Lower lobe of right lung (tissue), 2 donors: ENCODE measurements at places on chromosomes 7 and 10.

DNA sequence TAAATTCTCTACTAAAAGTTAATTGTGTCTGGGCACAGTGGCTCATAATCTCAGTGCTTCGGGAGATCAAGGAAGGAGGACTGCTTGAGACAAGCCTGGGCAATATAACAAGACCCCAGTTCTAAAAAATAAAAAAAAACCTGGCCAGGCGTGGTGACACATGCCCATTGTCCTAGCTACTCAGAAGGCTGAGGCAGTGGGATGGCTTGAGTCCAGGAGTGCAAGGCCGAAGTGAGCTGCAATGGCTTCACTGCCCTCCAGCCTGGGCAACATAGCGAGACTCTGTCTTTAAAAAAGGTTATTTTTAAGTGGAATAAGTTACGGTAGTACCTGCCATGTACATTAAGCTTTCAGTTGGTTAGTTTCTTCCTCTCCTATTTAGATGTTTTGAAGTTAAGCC is 28.9 kb downstream of the CDK14 start:
- H3K4me1 ChIP-seq = peaks cover 65% of the 10 kb centered on the region
- H3K27me3 ChIP-seq = no peaks in the 10 kb centered on the region
- no peaks in the 10 kb centered on the region for H3K36me3 ChIP-seq
- DNase-seq = no peak
- H3K27ac ChIP-seq = no peak overlapping the region

DNA sequence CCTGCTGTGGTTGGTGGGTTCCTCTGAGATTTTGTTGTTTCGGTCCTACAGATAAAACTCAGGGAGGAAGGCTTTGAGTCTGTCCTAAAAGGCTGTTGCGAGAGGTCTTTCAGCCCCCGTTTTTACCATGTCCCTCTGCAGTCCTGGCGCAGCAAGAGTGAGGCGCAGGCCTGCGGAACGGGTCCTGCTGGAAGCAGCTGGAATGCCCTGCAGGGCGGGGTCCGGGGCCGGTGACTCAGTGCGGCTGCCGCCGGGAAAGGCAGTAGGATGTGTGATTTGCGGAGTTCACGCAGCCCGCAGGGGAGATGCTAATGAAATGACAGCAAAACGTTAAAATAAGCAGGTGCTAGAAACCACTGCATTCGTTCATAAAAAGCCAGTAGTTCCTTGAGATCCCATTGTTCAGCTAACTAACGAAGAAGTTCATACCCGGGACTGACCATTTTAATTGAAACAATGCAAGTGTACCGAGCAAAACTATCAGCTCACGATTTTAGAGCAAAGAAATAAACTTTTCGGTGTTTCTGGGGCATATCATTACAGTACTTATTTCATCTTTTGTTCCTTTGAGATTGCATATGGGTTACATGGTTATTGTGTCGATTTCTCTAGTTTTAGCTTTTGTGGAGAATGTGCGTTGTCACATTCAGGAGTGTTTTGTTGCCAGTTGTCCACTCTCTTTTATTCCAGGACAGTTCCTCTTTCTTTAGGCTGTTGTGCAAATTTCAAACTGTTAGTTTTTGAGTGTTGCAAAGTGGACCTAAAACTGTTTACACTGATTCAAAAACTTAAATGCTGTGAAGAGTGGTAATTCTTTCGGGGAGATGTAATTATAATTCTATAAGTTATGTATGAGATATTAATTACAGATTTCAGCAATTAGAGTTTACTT is 783 bp downstream of the ANLN start:
- H3K36me3 ChIP-seq = no peaks in the 10 kb centered on the region
- H3K4me1 ChIP-seq = peaks cover 24% of the 10 kb centered on the region
- H3K27ac ChIP-seq = peak overlapping the region; percentile 70
- peak overlapping the region; percentile 74 for H3K4me3 ChIP-seq
- DNase-seq = peak; percentile 81

DNA sequence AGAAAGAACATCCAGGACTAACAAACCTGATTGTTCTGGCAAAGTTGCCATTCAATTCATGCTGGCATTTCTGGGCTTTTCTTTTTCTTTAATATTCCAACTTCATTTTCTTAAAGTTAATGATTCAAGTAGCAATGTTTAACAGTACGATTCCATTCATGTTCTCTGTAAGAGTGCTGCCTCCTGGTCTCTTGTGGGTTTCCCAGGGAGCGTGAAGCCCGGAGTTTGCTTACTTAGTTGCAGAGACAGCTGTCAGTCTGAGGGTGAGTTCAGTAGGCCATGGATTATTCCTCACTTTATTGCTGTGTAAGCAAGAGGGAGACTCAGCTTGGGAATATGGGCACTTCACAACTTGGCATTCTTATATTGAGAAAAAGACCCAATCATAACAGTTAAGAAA is 142.2 kb downstream of the TWIST1 start:
- H3K27ac ChIP-seq = no peak overlapping the region
- no peak overlapping the region for H3K4me3 ChIP-seq
- no peaks in the 10 kb centered on the region for H3K36me3 ChIP-seq
- H3K27me3 ChIP-seq = no peaks in the 10 kb centered on the region

- DNase-seq = no peak
- H3K27ac ChIP-seq = no peak overlapping the region
- H3K4me3 ChIP-seq = no peak overlapping the region
- H3K36me3 ChIP-seq = no peaks in the 10 kb centered on the region
- H3K4me1 ChIP-seq = no peaks in the 10 kb centered on the region
- H3K27me3 ChIP-seq = no peaks in the 10 kb centered on the region
These were observed 14.0 kb upstream of the GPR37 start for GRCh38 chr7:124779620-124780019.

- H3K4me1 ChIP-seq = no peaks in the 10 kb centered on the region
- no peaks in the 10 kb centered on the region for H3K36me3 ChIP-seq
- no peak overlapping the region for H3K4me3 ChIP-seq
- no peaks in the 10 kb centered on the region for H3K27me3 ChIP-seq
These were observed 15.5 kb downstream of the MAPK8 start for GRCh38 chr10:48322017-48322416.

DNA sequence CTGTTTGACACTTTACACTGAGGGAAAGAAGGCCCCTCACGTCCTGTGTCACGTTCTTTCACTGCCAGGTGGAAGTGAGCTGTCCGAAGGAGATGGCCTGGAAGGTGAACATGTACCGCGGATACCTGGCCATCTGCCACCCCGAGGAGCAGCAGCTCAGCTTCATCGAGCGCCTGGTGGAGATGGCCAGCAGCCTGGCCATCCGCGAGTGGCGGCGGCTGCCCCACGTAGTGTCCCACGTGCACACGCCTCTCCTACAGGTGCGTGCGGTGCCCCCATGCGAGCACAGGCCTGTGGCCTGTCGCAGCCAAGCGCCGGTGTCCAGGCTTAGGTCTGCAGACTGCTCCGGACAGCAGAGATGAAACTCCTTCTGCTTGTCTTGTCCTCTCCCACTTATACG is 103.4 kb downstream of the TRRAP start:
- DNase-seq = no peak
- H3K4me3 ChIP-seq = no peak overlapping the region
- no peak overlapping the region for H3K27ac ChIP-seq
- H3K4me1 ChIP-seq = no peaks in the 10 kb centered on the region
- peaks cover 100% of the 10 kb centered on the region for H3K36me3 ChIP-seq

- peak; percentile 72 for DNase-seq
- H3K36me3 ChIP-seq = no peaks in the 10 kb centered on the region
- peaks cover 13% of the 10 kb centered on the region for H3K4me1 ChIP-seq
- H3K27me3 ChIP-seq = peaks cover 14% of the 10 kb centered on the region
These were observed 2.8 kb downstream of the ASIC3 start for GRCh38 chr7:151051108-151051507.

GRCh38 chr10:37681617-37681999 is 175.8 kb downstream of the ZNF248 start:
- no peaks in the 10 kb centered on the region for H3K27me3 ChIP-seq
- H3K4me3 ChIP-seq = no peak overlapping the region
- no peaks in the 10 kb centered on the region for H3K4me1 ChIP-seq
- no peak overlapping the region for H3K27ac ChIP-seq
- H3K36me3 ChIP-seq = no peaks in the 10 kb centered on the region

- no peaks in the 10 kb centered on the region for H3K36me3 ChIP-seq
- no peak overlapping the region for H3K27ac ChIP-seq
- DNase-seq = no peak
- H3K4me3 ChIP-seq = no peak overlapping the region
- H3K27me3 ChIP-seq = no peaks in the 10 kb centered on the region
These were observed 90.6 kb upstream of the SEMA3E start for GRCh38 chr7:83739527-83739926.

DNA sequence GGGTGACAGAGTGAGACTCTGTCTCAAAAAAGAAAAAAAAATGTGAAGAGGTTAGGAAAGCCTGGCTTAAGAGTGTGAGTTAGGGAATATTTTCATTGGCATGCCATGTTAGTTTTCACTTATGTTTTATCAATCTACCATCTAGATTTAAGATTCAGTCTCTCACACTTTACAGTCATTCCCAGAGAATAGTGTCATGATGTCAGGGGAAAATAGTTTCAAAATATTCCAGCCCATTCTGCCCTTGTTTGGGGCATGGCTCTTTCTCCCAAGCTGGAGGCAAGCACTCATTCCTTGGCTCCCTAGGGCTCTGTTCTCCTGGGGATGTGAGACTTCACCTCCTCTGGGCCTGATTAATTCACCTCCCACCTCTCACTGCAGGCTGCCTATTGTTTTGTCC is 331.5 kb downstream of the CXCL12 start:
- no peak overlapping the region for H3K4me3 ChIP-seq
- H3K36me3 ChIP-seq = no peaks in the 10 kb centered on the region
- H3K27ac ChIP-seq = no peak overlapping the region
- no peaks in the 10 kb centered on the region for H3K27me3 ChIP-seq

DNA sequence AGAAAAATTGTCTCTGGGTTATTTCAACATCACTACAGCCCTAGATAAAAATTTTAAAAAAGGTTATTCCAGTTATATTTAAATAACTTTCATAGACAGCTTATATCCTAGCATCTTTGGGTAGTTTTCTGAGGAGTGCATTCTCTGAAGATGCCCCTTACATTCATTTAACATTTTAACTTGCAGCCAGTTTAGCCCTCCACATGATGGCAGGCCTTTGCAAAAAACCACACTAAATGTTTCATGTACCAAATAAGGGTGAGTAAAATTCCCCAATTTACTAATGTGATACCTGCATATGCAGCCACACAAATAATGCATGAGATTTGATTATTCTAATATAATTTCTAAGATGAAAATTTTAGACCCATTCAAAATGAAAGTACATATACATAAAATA is 108.4 kb upstream of the ZWINT start:
- no peaks in the 10 kb centered on the region for H3K36me3 ChIP-seq
- H3K27ac ChIP-seq = no peak overlapping the region
- no peak for DNase-seq
- H3K4me3 ChIP-seq = no peak overlapping the region
- H3K27me3 ChIP-seq = no peaks in the 10 kb centered on the region

GRCh38 chr7:27245798-27246691 is 3.4 kb downstream of the EVX1 start:
- H3K4me1 ChIP-seq = peaks cover 30% of the 10 kb centered on the region
- H3K27ac ChIP-seq = no peak overlapping the region
- no peak for DNase-seq
- H3K36me3 ChIP-seq = no peaks in the 10 kb centered on the region
- peak overlapping the region; percentile 6 for H3K4me3 ChIP-seq

- H3K4me1 ChIP-seq = peaks cover 5% of the 10 kb centered on the region
- peaks cover 70% of the 10 kb centered on the region for H3K36me3 ChIP-seq
- no peaks in the 10 kb centered on the region for H3K27me3 ChIP-seq
- H3K4me3 ChIP-seq = no peak overlapping the region
- no peak for DNase-seq
- no peak overlapping the region for H3K27ac ChIP-seq
These were observed 12.2 kb downstream of the SEPHS1 start for GRCh38 chr10:13335881-13336280.

DNA sequence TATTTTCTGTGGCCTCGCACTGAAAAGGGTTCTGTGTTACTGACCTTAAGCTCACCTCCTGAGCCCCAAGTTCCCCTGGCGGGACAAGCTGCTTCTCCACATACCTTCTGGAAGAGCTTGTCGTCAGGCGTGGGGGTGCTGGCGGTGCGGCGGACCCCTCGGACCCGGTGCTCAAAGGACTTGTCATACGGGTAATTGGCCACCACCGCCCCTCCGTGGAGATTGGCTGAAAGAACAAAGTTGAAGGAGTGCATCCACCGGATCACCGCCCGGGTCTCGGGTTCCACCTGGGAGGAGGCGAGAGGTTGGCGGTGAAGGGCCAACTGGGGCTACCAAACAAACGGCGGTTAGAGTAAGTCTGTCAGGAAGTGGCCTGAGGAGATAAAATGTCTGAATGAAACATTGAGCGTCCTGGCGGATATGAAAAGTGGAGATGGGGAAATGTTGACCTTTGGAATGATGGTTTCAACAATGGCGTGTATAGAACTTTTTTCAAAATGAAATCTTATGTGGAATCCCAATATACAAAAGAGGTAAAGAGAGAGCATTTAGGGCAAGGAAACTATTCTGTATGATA is 16.5 kb downstream of the CPN1 start:
- H3K36me3 ChIP-seq = no peaks in the 10 kb centered on the region
- no peak overlapping the region for H3K27ac ChIP-seq

- no peak overlapping the region for H3K27ac ChIP-seq
- H3K4me3 ChIP-seq = no peak overlapping the region
- H3K36me3 ChIP-seq = no peaks in the 10 kb centered on the region
- DNase-seq = no peak
- no peaks in the 10 kb centered on the region for H3K27me3 ChIP-seq
These were observed 75.9 kb upstream of the NXPH1 start for GRCh38 chr7:8357536-8357935.
